Naive thymus-derived CD8-positive, alpha-beta T cell (primary cell): ENCODE measurements at places on chromosomes 5 and 9. TPM values are rescaled to one million over a fixed set of nuclear protein-coding genes. Genes with fewer than 3 reads are reported as not detected.

CEL gene
- total RNA-seq = 1.3 TPM

GLDC gene
- total RNA-seq = not detected

PHYHD1 gene
- 6.9 TPM for total RNA-seq

- no peaks in the 10 kb centered on the region for H3K36me3 ChIP-seq
- no peak overlapping the region for H3K27ac ChIP-seq
- H3K4me1 ChIP-seq = peaks cover 2% of the 10 kb centered on the region
Observed at GRCh38 chr5:142079306-142079721, 29.3 kb upstream of the NDFIP1 start.

- no peak overlapping the region for H3K4me3 ChIP-seq
- no peak for DNase-seq
- H3K36me3 ChIP-seq = no peaks in the 10 kb centered on the region
- H3K4me1 ChIP-seq = no peaks in the 10 kb centered on the region
- H3K27ac ChIP-seq = no peak overlapping the region
Observed at GRCh38 chr9:92503156-92503555, 20.9 kb upstream of the ASPN start.

- no peaks in the 10 kb centered on the region for H3K4me1 ChIP-seq
- H3K27me3 ChIP-seq = peaks cover 10% of the 10 kb centered on the region
- no peak overlapping the region for H3K27ac ChIP-seq
- DNase-seq = no peak
- no peaks in the 10 kb centered on the region for H3K36me3 ChIP-seq
- no peak overlapping the region for H3K4me3 ChIP-seq
Observed at GRCh38 chr5:59436364-59437148, 457.0 kb downstream of the PDE4D start.
